ENCODE measurements at places on chromosomes 6 and 20. TPM values are rescaled to one million over a fixed set of nuclear protein-coding genes. Genes with fewer than 3 reads are reported as not detected.
A peak's percentile ranks its signal among the peaks of the same experiment; 100 is the strongest.

TSBP1 gene
- not detected for total RNA-seq

GRCh38 chr6:94713446-94713845, 863.9 kb upstream of the MANEA start:
- no peak overlapping the region for H3K4me3 ChIP-seq
- no peak for DNase-seq
- no peaks in the 10 kb centered on the region for H3K27me3 ChIP-seq
- H3K4me1 ChIP-seq: no peaks in the 10 kb centered on the region
- no peaks in the 10 kb centered on the region for H3K36me3 ChIP-seq

- H3K27ac ChIP-seq: no peak overlapping the region
- H3K27me3 ChIP-seq: no peaks in the 10 kb centered on the region
- H3K36me3 ChIP-seq: no peaks in the 10 kb centered on the region
- DNase-seq: peak; percentile 74
Measured at GRCh38 chr20:44734938-44735337, 10.7 kb upstream of the KCNK15 start.

DNA sequence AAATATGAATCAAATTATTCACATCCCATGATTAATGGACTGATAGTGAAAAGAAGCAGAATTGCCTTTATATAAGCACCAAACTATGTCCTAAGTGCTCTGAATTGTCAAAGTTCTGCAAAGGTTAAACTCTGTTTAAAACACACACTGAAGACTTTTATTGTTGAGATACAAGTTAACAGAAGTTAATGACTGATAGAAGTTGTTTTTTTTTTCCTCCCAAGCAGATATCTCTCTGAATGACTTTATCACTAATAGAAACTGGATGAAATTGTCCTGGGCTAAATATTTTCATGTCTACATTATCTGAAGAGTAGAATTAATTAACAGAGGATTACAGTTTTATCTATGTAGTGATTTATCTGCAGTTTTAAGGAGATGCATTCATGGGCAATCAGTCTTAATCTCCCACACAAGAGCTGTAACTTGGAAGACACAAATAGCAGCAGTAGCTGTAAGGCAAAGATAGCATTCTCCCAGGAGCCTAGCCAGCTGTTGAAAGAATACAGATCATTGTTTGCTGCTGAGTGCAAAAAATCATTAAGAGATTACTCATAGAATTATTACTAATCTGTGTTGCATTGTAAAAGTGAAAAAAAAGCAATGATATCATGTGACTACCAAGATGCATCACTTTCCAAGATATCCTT, 49.9 kb downstream of the BMP5 start:
- peak; percentile 74 for DNase-seq
- peak overlapping the region; percentile 6 for H3K4me3 ChIP-seq
- H3K4me1 ChIP-seq: peaks cover 67% of the 10 kb centered on the region
- peak overlapping the region; percentile 85 for H3K27ac ChIP-seq
